Retina (tissue), 1 donor: ENCODE measurements at places on chromosomes 3 and 15.
A peak's percentile ranks its signal among the peaks of the same experiment; 100 is the strongest.

DNA sequence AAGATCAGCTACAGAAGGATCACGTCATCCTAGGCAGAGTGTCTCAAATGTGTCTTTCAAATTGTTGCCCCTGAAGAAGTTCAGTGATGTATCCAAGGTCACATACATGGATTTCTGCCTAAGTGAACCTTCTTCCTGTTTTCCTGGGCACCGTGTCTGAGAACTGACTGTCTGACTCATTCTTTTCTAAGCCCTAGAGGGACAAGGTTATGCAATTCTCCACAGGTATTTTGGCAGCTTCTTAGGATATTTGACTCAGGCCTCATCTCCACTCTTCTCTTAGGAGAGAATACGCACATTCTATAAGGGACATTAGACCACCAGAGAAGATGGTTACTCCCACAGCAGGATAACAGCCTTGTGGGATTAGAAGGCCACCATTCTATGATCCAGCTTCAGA is 391.9 kb upstream of the THBS1 start:
- no peak for DNase-seq

GRCh38 chr3:46860017-46860809 is 3.0 kb downstream of the MYL3 start:
- no peak for DNase-seq

GRCh38 chr3:180932819-180933218 is 20.3 kb downstream of the FXR1 start:
- DNase-seq: no peak

- no peak for DNase-seq
Measured at GRCh38 chr3:177041730-177042551, 155.3 kb downstream of the TBL1XR1 start.

DNA sequence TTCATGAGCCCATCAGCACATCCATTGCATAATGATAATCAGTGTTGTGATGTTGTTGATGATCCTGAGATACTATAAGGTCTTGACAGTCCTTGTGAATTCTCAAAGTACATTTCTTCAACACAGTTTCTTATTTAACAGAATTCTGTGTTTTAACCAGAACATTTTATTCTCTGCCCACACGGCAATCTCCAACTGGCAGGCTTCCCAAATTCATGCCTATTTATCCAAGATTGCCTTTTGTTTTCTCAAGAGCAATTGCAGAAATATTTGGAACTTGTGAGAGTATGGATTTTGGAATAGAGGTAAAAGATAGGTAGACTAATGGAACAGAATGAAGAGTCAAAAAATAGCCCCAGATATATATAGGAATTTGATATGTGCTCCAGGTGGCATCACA is 116.0 kb downstream of the UACA start:
- DNase-seq: no peak

- DNase-seq: no peak
Measured at GRCh38 chr15:27486683-27487647, 516.0 kb downstream of the GABRG3 start.

DNA sequence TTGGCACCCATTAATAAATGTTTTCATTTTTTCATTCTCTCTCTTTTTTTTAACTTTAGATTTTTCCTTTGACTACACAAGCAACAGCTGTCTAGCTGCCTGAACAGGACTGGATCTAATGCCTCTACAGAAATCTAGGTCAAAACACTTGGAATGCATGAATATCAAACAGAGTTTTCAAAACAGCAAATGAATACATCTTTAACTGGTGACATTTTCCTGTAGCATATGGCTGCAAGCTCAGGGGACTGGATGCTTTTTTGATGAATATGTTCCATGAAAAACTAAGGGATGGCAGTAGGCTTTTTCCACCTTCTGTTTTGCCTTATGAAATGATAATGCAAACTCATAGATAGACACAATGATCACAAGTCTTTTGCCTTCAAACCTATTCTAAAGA is 661.7 kb downstream of the MCTP2 start:
- no peak for DNase-seq

DNA sequence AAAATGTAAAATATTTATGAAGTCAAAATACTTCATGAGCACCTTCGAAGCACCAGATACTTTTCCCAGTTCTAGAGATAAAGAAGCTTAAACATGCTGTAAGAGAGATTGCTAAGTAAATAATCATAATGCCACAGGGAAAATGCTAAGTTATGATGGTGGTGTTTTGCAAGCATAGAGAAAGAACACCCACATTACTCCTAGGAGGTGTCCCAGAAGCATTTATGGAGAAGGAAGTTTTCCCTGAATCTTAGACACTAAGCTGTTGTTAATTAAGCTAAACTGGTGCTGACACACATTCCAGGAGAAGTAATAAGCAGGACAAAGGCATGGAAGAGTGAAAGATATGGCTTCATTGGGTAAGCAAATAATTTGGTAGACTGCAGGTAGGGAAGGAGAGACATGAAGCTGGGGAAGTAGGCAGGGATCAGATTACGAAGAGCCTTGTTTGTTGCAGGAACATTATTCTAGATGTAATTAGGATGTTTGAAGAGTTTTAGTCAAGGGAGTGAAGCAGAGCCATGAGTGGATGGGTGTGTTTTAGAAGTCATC is 40.4 kb upstream of the CHMP2B start:
- DNase-seq: no peak

DNA sequence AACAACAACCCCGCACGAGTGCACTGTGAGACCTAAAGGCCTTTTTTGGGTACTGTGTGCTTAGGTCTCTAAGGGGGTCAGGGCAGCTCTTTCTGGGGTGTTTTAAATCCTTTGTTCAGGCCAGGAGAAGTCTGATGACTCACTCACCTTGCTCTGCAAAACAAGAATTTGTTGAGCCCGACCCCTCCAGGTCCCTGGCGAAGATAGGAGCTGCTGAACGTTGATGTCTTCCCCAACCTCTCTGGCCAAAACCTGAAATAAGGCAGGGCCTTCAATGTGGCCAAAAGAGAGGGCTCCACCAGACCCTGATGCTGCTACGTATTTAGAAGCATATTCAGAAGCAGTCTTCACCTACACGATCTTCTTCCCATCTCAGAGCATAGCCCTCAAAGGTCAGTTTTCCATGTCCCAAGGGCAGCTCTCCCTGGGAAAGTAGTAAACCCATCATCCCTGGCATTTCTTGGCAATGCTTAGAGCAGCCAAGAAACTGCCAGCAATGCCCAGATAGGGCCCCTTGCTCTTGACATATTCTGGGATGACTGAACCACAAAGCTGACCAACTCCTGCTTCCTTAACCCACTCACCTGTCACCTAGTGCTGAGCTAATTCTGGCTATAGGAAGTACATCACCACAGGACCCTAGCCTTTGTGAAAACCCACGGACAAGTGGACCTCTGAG is 27.1 kb downstream of the CCDC13 start:
- DNase-seq: no peak

GRCh38 chr3:109687626-109688025 is 350.3 kb upstream of the DPPA4 start:
- DNase-seq: no peak

DNA sequence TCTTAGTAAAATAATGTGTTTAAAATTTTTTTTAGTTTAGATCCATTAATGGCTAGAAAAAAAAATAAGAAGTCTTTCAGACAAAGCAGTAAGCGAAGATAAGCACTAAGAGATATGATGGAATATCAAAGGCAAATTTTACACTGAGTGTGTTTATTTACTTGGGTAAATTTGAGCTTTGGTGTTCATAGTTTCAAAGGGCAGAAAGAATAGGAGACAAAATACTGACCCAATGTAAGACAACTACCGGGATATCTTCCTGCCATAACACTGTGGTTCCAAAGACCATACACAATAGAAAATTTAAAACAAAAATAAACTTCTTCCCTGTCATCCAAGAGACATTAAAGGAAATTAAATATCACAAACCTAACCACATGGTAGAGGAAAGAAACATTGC is 25.5 kb upstream of the TP63 start:
- no peak for DNase-seq

DNA sequence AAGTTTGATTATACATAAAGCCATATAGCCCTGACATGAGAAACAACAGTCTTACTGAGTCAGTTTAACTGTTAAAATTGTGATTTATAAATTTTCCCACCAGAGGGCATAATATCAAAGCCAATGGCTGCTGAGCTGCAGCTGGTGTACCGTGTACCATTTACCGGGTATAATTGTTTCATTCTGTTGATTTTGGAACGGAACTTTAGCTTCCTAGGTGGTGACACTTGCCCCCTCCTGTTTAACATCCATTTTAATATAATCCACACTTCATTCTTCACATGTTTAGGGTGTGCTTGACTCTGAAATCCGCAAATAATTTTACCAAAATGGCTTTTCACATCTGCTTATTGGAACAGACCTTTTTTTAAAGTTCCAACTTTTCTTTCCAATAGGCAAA is 72.8 kb downstream of the SLC9A9 start:
- DNase-seq: peak; percentile 33

GRCh38 chr3:63349583-63350573 is 71.8 kb downstream of the SYNPR start:
- peak; percentile 47 for DNase-seq
